AG04450 (cell line): ENCODE measurements at places on chromosomes 5 and 9.

- no peak for DNase-seq
Observed at GRCh38 chr9:133210202-133210532, 1.1 kb upstream of the OBP2B start.

DNA sequence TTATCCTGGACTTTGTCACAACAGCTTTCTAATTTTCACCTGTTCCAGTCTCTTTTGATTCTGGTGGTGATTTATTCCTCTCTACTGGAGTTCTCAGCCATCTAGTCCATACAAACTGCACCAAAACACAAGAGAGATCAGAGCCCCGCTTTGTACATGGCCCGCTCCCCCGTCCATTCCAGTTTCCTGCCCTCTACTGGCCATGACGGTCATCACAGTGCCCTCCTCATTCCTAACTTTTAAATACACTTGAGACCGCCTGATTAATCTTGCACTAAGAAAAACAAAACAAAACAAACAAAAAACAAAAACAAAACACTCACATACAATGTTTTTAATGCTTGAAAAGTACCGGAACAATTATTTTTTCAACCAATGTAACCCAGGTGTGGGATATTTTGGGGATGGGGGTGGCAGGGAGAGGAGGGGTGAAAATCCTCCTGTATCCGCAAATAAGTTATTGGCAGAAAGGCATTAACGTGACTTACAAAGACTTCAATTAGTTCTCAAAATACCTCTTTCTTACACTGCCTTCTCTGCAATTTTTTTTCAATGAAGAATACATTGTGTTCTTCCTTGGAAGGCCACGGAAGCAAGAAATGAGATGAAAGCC, 84.8 kb upstream of the PAM start:
- DNase-seq: no peak

DNA sequence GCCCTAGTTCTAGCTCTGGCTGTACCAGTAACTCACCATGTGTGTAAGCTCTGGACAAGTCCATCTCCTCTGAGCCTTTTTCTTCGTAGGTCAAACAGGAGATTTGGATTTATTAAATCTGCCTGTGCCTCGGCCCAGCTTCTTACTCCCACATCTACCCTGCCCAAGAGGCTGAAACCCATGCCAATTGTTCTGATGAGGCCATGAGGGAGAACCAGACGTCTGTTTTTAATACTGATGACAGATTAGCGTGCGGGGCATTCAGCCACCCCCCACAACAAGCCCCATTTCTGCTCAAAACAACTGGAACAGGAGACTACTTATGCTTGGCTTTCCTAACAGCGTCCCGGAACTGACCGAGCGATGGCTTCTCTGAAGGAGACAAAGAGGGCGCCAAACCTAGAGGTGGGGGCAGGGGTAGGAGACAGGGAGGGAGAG, 81.2 kb upstream of the TRIM32 start:
- no peak for DNase-seq

- DNase-seq: no peak
Observed at GRCh38 chr5:125085797-125086505, 339.5 kb upstream of the ZNF608 start.

DNA sequence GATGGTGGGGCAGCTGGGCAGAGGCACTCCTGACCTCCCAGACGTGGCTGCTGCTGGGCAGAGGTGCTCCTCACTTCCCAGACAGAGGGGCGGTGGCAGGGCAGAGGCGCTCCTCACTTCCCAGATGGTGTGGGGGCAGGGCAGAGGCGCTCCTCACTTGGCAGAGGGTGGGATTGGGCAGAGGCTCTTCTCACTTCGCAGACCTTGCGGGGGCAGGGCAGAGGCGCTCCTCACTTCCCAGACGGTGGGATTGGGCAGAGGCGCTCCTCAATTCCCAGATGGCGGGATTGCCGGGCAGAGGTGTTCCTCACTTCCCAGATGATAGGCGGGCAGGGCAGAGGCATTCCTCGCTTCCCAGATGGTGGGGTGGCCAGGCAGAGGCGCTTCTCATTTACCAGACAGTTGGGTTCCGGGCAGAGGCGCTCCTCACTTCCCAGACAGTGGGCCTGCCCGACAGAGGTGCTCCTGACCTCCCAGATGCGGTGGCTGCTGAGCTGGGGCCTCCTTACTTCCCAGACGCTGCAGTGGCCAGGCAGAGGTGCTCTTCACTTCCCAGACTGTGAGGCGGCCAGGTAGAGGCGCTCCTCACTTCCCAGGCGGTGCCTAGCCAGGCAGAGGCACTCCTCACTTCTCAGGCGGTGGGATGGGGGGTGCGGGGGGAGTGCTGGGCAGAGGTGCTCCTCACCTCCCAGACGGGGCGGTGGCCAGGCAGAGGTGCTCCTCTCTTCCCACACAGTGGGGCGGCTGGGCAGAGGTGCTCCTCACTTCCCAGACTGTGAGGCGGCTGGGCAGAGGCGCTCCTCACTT, 25.3 kb upstream of the SPATA31E1 start:
- DNase-seq: no peak

DNA sequence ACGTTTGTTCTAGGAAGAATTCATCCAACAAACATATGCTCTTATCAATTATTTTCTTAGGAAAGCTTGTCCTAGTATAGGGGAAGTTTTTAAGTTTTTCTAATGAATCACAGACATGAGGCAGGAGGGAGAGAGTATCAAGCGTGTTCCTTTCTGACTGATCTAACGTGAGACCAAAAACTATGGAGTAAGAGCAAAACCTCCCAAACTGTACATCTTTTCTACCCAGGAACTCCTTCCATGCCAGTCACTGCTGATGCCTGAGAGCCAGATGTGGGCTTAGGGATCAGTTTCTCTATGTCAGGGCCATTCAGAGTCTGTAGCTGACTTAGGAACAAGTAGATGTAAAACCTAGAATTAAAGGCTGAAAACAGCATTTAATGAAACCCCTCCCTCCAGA, 51.7 kb upstream of the NFIB start:
- peak; percentile 4 for DNase-seq

- DNase-seq: no peak
Observed at GRCh38 chr5:43619911-43620310, 16.9 kb downstream of the NNT start.

- DNase-seq: no peak
Observed at GRCh38 chr5:60447488-60447920, 252.5 kb downstream of the DEPDC1B start.

- no peak for DNase-seq
Observed at GRCh38 chr9:69122082-69122548, 52.0 kb upstream of the TJP2 start.

- DNase-seq: peak; percentile 87
Observed at GRCh38 chr5:127988146-127988760, 95.3 kb upstream of the SLC12A2 start.

GRCh38 chr9:7042124-7042523, 284.4 kb downstream of the KDM4C start:
- DNase-seq: no peak
